ENCODE measurements at places on chromosomes 1 and 21.

DNA sequence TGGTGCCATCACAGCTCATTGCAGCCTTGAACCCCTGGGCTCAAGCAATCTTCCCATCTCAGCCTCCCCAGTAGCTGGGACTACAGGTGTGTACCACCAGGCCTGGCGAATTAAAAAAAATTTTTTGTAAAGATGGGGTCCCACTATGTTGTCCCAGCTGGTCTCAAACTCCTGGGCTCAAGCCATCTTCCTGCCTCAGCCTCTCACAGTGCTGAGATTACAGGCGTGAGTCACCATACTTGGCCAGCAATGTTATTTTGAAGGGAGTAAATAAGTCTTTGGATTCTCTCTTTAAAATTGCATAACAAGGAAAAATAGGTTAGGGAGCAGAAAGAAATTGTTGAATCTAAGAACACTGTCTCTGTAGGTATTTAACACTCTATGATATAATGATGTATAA is 111.3 kb downstream of the RPS6KC1 start:
- no peak for DNase-seq

DNA sequence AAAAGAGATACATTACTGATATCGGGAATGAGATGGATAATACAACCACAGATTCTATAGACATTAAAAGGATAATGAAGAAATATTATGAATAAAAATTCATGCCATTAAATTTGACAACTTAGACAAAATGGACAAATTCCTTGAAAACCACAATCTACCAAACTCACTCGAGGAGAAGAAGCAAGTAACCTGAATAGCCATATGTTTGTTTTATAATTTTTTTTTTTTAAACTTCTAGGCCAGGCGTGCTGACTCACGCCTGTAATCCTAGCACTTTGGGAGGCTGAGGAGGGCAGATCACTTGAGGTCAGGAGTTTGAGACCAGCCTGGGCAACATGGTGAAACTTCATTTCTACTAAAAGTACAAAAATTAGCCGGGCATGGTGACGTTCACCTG is 327.9 kb downstream of the VAV3 start:
- no peak for DNase-seq

- DNase-seq, result no peak
Observed at GRCh38 chr21:33031152-33031911, 5.6 kb downstream of the OLIG2 start.

DNA sequence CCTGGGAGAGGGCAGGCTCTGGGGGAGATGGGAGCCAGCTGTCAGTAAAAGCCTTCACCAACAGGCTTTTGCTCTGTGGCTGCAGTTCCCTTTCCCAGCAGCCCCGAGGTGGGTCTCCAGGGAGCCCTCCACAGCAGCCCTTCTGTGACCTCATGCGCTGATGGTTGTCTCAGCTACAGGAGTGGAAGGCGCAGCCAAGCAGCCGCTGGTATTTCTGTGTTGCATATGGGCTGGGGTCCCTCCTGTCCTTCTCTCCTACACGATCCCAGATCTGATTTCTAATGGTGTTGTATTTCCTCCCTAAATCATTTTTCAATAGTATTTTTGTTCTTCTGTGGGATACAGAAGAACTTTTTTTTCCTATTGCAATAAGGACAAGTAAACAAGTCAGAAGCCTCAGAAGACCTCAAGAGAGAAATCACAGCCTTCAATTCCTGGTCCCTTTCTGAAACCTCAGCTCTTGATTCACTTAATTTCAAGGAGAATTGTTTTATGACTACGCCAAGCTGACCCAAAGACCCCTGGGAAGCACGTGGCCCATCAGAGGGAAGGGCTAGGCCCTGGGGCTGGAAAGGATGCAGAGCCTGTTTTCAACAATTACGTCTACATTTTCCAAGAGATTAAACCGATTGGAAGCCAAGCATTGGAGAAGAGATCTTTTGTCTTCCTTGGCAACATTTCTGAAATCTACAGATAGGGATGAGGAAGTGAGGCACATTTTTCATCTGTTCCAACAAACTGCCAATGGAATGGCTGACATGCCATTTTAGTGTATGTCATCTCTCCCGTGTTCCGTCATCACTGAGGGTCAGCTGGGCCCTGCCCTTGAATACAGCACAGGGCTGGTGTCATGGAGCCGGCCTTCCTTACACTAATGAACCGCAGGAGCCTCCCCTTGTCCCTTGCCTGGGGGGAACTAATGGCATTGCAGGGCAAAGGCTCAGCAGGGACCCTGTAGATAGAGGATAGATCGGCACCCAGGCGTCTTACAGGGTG is 42.0 kb upstream of the SCCPDH start:
- DNase-seq, result no peak

DNA sequence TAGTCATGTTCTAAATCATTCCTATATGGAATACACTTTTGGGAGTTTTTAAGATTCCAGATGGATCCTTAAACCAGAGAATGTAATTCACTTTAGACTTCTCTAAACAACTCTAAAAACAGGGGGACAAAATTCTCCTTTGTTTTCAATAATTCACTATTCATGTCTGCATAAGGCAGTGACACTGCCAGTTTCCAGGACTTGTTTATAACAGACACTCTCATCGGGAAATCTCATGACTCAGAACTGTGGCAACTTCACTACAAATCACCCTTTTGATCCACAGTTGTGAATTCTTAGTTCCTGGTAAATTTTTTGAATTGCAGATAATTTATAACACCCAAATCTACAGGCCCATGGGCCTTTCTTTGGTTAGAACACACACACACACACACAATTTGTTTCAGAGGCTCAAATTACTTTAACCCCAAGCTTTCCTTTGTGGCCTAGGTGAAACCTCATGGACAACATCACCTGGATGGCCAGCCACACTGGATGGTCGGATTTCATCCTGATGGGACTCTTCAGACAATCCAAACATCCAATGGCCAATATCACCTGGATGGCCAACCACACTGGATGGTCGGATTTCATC is at the start of gene OR2T4:
Gene OR2T4 (plus strand): TSS at position 545 of the 595 bp plus-strand sequence. CDS start 0 bp downstream, at position 545.
- no peak for DNase-seq

GRCh38 chr1:66084442-66084841 is 291.7 kb downstream of the PDE4B start:
- no peak for DNase-seq

DNA sequence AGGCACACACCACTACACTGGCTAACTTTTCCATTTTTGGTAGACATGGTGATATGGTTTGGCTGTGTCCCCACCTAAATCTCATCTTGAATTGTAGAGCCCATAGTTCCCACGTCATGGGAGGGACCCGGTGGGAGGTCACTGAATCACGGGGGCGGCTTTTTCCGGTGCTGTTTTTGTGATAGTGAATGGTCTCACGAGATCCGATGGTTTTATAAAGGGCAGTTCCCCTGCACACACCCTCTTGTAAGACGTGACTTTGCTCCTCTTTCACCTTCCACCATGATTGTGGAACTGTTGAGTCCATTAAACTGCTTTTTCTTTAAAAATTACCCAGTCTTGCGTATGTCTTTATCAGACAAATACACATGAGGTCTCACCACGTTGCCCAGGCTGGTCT is 1.3 kb upstream of the FTCD start:
- no peak for DNase-seq

- DNase-seq, result no peak
Observed at GRCh38 chr1:200493344-200493743, 83.5 kb upstream of the ZNF281 start.

GRCh38 chr1:19448491-19449439 is 36.6 kb downstream of the CAPZB start:
- peak; percentile 51 for DNase-seq

DNA sequence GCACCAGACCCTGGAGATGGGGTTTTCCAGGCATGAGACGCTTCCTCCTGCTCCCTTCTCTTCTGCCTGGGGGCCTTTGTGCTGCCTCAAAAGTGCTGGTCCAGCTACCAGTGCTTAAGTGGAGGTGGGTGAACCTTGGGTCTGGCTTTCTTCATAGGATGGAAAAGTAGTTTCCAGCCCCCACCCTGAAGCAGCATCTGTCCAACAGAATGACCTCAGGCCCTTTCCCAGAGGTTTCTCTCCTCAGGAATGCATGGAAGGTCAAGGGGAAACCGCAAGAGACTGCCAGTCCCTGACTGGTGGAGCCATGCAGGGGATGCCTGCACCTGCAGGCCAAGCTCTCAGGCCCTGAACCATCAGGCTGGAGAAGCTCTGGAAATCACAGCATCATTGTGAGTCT is 63.8 kb downstream of the HMGB4 start:
- DNase-seq, result no peak

DNA sequence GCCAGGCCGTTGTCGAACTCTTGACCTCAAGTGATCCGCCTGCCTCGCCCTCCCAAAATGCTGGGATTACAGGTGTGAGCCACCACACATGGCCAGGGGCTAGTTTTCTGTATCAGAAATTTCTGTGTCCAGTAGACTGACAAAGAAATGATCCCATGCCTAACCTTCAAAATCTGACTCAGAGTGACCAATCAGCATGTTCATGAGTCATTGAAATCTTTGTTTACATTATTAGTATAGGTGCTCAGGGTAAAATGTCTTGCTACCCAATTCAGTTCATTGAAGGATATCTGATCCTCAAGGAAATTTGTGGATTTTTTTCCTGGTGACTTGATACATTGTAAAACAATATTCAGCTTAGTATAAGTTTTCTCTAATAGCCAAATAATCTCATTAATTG is 11.0 kb upstream of the LDLRAD2 start:
- DNase-seq, result no peak

DNA sequence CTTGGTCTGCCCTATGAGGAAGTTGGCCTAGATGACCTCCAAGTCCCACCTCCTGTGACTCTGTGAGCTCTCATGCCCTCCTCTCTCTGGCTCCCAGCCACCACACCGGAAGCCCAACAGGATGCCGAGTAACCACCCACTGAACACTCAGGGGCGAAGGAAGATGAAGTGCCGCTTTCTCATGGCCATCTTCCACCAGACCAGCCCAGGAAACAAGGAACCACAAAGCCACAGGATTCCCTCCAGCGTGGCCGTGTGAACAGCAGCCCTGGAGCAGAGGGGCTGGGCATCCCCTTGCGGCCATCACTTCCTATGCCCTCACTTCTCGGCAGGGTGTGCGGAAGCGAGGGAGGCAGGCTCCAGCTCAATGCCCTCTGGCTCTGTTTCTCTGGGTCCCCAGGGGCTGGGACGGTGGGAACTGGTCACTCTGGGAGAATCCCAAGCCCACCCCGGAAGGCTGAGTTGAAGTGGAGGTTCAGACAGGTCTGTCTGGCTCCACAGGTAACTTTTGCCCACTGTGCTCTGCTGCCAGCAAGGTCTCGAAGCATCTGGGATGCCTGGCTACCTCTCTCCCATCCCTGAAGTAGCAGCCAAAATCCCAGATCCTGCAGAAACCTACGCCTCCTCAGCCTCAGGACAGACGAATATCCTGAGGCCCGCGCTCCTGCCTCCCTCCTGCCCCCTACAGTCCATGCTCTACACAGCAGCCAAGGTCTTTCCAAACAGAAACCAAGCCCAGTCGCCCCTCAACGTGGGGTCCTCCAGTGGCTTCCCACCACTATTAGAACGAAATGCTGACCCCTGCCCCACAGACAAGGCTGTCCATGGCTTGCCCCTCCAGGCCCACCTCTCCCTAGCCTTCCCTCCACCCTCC is 44.2 kb upstream of the ECE1 start:
- DNase-seq, result peak; percentile 65

DNA sequence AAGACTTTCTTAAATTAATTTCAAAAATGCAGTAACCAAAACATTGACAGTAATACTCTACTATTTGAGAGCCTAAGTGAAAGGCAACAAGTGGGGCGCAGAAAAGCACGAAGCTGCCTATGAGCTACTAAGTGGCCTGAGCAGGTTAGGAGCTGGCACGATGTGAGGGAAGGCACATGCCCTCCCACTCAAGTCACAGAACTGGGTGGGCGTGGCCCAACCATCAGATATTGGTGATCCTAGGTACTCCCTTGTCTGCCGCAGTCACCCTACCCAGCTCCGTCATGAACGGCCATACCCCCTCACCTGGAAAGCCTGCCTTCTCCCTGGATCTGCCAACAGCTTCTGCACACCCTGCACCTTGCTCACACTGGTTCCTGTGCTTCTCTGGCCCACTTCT is 40.8 kb downstream of the SSBP3 start:
- DNase-seq, result no peak

DNA sequence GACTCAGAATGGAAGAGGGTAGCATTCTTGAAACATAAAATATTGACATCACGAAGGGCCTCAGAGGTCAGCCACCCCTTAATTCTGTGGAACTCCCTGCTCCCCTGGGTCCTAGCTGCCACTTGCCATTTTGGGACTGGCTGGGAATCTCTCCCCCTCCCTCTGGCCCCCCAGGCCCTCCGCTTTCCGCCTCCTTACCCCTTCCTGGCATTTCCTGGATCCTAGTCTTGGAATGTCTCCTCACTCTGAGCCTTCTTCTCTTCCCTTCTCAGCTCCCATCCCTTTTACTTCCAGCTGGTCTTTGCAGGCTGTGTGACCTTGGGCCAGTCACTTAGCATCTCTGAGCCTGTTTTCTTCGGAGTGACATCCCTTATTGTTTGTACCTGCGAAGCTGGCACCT is 4.5 kb downstream of the PADI1 start:
- no peak for DNase-seq

DNA sequence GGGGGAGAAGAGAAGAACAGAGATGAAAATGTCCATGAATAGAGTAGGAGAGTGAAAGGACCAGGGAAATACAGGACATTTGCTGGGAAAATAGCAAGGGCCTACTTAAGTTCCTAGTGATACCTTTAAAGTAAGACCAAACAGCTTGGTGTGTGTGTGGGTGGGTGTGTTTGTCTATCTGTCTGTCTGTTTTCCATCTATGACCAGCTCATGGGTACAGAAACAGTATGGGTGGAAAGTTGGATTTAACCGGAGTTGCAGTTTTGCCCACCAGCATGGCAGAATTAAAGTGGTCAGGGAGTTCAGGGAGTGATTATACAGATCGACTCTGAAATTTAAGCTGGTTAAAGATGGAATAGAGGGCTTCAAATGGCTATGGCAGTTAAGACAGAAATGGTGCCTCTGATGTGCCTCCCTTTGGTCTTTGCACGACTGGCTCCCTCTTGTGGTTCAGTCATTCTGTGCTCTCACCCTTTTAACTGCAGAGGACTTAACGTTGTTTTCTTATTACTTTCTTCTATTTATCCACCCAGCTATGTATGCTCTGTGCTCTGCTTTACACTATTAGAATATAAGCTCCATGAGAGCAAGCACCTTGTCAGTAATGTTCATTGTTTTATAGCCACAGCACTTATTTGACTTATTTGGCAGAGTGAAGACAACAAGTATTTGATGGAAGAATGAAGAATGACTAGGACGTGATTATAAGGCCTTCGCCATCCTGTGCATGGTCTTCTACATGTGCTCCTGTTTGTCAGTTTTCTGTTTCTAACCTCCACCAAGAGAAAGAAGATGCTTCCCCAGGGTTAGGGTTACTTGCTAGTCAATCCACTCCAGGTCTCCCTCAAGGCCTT is 72.7 kb upstream of the AK4 start:
- DNase-seq, result no peak

- DNase-seq, result no peak
Observed at GRCh38 chr1:16420424-16421118, 16.7 kb downstream of the SPATA21 start.

- no peak for DNase-seq
Observed at GRCh38 chr1:98437540-98437939, 224.0 kb upstream of the SNX7 start.
